DMS153 (cell line): ENCODE measurements at places on chromosomes 5 and 9.

DNA sequence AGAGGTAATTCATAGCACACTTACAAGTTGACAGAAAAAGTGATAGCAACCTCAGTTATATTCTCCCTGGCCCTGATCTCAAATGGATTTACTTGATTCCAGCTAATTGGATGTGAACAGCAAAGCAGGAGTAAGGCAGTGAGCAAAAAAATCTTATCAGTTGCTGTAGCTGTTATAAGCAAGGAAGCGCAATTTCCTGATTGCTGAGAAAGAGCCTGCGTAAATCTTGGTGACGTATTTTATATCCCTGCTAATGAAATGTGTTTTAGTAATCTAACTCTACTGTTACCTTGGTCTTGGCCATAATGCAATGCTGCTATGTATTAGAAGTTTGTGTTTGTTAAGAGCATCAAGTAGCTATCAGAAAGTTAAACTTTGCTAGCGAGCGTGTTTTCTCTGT lies 661.2 kb upstream of the SEMA6A start:
- DNase-seq = no peak

DNA sequence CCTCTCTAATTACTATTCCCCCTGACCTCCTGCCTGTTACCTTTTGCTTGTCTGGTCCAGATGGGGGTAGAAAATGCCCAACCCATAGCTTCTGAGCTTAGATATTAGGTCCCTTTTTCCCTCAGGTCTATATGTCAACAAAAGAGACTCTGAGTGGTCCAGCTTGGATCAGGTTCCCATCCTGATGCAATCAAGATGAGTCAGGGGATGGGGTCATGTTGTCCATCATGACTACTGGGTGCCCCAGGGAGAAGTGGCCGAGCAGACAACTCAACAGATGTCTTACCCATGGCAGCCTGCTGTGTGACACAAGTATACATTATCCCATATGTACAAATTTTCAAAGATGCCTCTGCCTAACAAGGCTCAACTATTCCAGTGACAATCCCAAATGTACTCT lies 9.1 kb upstream of the ANKH start:
- DNase-seq = no peak

- DNase-seq = peak; percentile 93
Measured at GRCh38 chr5:4758550-4758949, 381.6 kb upstream of the ADAMTS16 start.

DNA sequence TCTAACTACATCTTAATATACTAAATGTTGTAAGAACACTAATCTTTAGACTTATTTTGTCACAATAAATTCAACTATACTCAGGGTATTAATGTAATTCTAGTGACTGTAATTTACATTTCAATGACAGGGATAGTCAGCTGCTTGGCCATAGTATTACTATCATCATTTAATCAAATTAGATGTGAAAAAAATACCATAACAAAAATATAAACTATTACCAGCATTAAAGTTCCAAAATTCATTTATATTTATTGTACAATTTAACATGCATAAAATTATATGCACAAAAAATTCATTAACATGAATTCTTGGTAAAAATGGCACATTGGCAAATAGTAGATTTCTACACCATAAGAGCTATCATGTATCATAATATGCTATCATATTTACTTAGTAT lies 28.9 kb downstream of the FNIP1 start:
- DNase-seq = no peak

DNA sequence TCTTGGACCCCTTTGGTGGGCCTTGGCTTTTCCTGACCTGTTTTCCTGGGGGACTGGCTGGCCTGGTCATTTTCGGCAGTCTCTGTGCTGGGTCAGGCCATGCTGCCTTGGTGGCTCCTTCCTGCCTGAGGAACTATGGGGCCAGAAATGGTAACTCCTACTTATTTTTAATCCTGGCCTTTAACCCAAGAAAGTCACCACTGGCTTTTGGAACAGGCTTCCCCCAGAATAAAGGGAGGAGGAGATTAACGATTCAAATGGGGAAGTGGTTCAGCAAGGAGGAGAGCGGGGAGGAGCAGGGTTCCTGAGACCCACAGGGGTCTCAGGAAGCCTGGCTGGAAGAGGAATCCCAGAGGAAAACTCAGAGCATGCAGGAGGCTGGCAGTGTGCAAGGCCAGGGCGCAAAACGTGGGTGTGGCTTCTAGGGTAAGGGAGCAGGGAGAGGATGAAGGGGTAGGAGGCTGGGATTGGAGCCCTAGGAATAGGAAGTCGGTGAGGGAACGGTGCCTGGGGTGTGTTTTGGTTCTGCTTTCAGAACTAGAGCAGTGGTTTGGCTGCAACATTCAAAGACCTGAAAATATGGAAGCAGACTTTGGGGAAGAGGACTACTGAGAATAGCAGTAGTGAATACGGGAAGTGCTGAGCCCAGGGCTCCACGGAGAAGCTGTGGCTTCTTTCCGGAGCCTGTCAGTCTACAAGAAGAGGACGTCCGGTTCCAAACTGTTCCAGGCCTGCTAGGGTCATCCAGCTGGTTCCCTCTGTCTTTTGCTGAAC lies 271.1 kb upstream of the KLF4 start:
- no peak for DNase-seq

- DNase-seq = no peak
Measured at GRCh38 chr5:136308212-136308795, 57.0 kb downstream of the TRPC7 start.

GRCh38 chr9:13957089-13957488 lies 356.9 kb downstream of the NFIB start:
- DNase-seq = no peak

DNA sequence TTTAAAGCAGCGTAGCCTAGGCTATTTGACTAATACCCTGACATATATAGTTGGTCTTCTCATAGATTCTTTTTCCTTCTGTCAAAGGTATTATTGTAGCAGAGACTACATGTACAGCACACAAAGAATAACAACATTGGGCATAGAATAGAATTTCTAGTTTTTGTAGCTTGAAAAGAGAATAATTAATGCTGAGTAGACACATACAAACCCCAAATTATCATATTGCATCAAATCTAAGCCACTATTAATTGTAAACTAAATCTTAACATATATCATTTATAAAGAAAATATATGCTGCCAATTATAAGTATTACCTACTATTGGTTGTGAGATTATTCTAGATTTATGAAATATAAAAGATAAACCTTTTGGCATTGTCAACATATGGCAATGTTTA lies 574.5 kb downstream of the SLCO4C1 start:
- DNase-seq = no peak

GRCh38 chr5:103942587-103943186 lies 380.1 kb upstream of the NUDT12 start:
- DNase-seq = no peak

DNA sequence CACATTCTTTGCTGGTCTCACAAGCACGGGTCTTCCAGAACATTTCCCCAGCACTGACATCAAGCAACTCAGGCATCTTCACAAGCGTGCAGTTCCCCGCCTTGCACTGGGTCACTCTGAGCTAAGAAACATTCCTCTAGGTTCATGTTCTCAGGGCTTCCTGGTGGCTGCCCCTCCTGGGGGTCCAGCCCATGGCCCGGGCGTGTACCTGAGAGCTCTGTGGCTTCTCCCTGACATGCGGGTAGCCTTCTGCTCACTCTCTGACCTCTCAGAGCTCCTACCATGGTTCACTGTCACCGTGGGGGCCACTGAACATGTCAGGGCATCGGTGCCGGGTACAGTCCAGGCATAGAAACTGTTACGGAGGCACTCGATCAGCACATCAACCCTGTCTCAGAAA lies 87.5 kb downstream of the OLFM1 start:
- DNase-seq = no peak

DNA sequence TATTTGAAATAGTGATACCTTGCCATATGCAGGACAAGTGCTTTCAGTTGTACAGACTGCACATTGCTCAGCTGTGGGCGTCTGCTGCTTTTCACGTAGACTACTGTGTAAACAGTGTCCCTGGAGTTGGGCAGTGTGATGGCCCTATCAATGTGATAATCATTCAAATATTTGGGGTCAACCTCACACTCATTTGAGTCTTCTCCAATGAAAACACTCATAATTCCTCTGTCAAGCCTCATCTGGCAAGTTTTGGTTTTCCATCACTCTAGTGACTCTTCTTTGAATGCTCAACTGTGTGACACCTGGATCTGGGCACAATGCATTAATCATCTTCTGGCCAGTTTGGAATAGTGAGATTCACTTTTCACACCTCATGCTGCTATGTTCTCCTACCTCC lies 64.4 kb downstream of the UGCG start:
- peak; percentile 46 for DNase-seq

- no peak for DNase-seq
Measured at GRCh38 chr5:57598756-57599155, 116.1 kb upstream of the ACTBL2 start.

- peak; percentile 49 for DNase-seq
Measured at GRCh38 chr5:13957032-13957645, 12.7 kb upstream of the DNAH5 start.

DNA sequence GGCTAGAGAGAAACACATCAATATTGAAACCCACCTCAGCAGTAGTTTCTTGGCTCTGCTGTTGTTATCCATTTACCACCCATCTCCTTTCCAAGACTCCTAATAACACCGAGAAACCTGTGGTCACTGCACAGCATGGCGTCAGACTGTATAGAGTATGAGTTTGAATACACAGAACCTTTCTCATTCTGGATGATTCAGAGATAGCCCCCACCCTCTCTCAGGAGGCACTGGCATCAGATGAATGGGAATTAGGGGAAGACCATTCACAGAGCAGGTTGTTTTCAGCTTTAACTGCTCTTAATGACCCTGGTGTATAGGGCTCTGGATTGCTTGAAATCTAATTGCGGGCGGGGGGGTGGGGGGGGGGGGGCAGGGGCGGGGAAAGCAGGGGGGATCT lies 86.7 kb downstream of the GPR21 start:
- no peak for DNase-seq

DNA sequence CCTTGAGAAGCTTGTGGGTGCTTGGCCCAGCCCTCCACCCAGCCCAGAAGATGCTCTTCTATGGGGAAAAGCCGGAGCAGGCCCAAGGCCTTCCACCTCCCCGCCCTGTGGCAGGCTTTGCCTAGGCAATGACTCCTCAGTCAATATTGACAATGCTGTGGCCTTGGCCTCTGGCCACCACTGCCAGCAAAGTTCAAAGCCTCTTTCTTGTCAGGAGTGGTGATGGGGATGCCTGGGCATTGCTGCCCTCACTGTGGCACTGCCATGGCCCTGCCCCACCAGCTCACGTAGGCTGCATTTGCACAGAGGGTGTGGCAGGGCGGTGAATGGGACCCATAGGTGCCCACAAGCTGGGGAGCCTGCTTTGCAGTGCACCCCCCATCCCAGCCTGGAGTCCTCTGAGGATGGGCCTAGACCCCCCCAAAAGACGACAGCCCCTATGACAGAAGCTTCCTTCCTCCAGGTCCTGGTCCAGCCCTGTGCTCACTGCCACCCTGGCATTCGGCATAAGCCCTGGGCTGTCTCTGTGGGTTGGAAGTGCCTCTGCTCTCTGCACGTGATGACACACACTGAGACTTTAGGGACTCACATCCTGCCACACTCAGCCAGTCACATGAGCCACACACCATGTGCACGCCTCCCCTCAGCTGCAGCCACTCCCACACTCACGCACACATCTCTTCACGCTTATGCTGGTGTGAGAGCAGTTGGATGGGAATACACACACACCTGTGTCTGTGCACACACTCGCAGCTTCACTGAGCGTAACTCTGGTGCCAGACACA lies 31.1 kb downstream of the MORN5 start:
- DNase-seq = peak; percentile 34

DNA sequence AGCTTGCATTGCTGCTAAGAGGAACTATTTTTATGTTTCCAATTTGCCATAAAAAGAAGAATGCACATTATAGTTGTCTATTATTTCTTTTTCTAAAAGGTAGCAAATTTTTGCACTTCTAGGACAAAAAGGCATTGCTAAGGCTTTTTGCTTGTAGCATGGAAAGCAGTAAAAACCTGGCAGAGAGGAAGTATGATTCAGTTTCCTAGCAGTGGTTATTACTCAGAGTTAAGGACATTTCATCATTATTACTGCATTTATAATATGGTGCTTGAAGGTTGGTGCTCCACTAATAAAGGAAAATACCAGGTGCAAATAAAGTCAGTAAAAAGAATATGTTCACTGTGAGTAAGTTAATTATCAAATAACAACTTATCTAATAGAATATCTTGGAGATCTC lies 179.8 kb upstream of the PLPPR1 start:
- DNase-seq = no peak

DNA sequence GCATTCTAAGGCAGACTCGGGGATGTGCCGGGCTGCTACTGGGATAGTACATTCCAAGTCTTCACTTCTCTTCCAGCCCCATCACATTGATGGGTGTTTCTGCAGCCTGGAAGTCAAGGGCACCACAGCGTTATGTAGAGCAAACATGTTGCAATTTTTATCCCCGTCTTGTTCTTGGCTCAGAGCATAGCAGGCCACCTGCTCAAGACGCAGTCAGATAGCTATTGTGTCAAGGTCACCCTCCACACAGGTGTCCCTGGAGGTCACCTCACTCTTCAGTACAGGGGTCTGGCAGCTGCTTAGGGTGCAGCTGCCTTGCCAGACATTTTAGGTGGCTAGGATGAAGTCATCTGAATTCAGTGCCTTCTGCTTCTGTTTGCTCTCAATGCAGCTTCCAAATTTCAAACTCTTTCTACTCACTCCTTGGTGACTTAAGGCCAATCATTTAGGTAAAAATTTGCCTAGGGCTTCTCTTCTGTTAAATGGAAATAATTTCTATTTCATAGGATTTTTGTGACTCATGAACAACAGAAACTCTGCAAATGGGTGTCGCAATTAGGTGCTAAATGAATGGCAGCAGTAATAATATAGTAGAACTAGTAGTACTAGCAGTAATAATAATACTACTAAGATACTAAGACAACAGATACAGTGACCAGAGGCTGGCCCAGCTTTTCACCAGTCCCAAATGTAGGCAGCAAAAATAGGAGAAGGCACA lies 24.3 kb downstream of the KCNV2 start:
- DNase-seq = no peak

- peak; percentile 64 for DNase-seq
Measured at GRCh38 chr5:141100243-141100805, at the start of gene PCDHB3. Gene PCDHB3, plus strand, starts transcription at chr5:141100473. Its CDS starts 177 bp downstream, at chr5:141100650.

DNA sequence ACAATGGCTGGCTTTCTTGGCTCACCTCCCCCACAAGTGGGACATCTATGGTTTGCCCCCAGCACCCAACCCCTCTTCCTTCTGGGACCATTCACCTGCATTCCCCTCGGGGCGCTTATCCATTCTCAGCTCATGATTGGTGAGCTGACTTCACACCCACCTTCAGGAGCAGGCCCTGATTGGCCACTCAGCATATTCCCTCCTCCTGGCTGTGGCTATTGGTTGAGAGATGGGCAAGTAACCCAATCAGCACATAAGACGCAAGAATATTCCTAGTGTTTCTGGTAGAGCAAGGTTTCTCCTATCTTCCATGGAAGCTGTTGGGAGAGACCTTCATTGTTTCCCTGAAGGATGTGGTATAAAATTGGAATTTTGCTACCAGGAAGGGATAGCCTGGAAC lies 22.7 kb upstream of the UNC5A start:
- DNase-seq = no peak

GRCh38 chr5:55347786-55348185 lies 40.0 kb downstream of the MTREX start:
- no peak for DNase-seq

GRCh38 chr9:93871286-93871685 lies 83.9 kb downstream of the BARX1 start:
- no peak for DNase-seq

GRCh38 chr5:55900068-55900467 lies 48.9 kb downstream of the IL31RA start:
- DNase-seq = no peak

- no peak for DNase-seq
Measured at GRCh38 chr9:126559296-126559695, 54.4 kb upstream of the LMX1B start.
